Mucosa of gallbladder (tissue), 1 donor: ENCODE measurements at places on chromosomes 2 and 18. TPM values are rescaled to one million over a fixed set of nuclear protein-coding genes. Genes with fewer than 3 reads are reported as not detected.

Gene POTEI
- total RNA-seq: 0.03 TPM

Gene NR4A2
- 11.9 TPM for total RNA-seq

Gene ZNF892
- total RNA-seq: 7.8 TPM

Gene GGCX
- 77.4 TPM for total RNA-seq

Gene REG1A
- 33.7 TPM for total RNA-seq

Gene CRYGC
- total RNA-seq: not detected

Gene HTR2B
- total RNA-seq: 0.14 TPM

Gene FIGN
- total RNA-seq: 5.9 TPM

Gene AQP12A
- total RNA-seq: not detected

Gene GTF3C2
- total RNA-seq: 49.5 TPM

Gene SLC19A3
- total RNA-seq: 87.4 TPM

Gene ARMC9
- 19.2 TPM for total RNA-seq

Gene ANKRD44
- total RNA-seq: 40.6 TPM

Gene KHK
- 6.1 TPM for total RNA-seq

GRCh38 chr2:180374502-180375281 lies 367.6 kb upstream of the CWC22 start:
- DNase-seq: no peak

- DNase-seq: no peak
Measured at GRCh38 chr2:150732064-150732463, 244.6 kb upstream of the RND3 start.

DNA sequence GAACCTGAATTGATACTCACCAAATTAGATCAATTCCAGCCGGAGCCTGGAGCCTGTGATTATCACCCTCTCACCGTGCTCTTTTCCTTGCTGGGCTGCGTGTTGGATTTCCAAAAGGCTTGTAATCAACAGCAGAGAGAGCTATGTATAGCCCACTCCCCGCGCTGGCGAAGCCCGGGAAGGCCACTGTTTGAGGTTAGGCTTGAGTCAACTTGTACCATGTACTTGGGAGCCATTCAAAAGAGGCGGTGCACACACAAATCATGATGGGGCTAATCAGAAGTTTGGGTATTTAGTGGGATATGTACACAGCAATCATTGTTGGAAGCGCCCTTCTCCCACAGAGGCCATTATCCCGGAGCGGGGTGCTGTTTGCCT lies 151.6 kb downstream of the GLI2 start:
- DNase-seq: no peak

DNA sequence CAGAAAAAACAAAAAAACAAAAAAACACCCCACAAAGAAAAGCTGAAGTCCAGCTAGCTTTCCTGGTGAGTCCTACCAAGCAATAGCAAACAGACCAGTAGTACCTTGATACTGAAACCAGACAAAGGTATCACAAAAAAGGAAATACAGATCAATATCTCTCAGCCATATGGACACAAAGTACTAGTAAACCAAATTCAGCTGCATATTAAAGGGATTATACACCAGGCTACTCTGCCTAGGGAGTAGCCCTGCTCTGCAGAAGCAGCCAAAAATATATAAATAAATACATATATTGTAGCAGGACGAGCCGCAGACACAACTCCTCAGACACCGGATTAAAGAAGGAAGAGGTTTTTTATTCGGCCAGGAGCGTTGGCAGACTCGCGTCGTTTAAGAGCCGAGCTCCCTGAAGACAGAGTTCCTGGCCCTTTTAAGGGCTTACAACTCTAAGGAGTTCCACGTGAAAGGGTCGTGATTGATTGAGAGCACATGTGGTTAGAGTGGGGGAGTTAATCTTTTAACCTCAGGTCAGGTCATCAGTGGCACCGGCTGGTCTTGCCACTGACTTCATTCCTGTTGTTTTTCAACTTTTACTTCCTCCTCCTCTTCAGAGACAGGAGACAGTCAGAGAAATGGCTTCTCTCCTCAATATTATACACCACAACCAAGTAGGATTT lies 38.4 kb upstream of the DTNB start:
- DNase-seq: peak; percentile 34

- no peak for DNase-seq
Measured at GRCh38 chr2:226080334-226080733, 680.8 kb downstream of the NYAP2 start.

GRCh38 chr2:225070811-225071210 lies 28.5 kb upstream of the DOCK10 start:
- no peak for DNase-seq

GRCh38 chr2:173016451-173016850 lies 59.2 kb upstream of the MAP3K20 start:
- no peak for DNase-seq

DNA sequence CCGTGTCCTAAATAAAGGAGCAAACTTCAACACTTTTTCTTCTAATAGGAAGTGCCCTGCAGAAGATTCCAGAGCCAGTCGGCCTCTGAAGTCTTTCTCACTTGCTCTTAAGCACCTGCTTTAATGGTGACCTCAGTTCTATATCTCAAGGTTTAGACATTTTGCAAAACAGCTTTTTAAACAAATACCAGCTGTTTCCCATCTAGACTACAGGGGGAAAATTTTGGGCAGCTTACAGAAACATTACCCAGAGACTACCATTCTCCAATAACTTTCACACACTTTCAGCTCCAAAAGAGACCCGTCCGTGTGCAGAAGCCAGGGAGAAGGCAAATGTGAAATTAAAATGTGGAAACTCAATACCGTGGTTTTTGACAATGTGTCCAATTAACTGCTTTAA lies 285.3 kb upstream of the CCDC68 start:
- no peak for DNase-seq

GRCh38 chr2:239444626-239445577 lies 44.1 kb upstream of the HDAC4 start:
- peak; percentile 78 for DNase-seq

- peak; percentile 16 for DNase-seq
Measured at GRCh38 chr2:164710837-164711765, 89.8 kb upstream of the GRB14 start.

DNA sequence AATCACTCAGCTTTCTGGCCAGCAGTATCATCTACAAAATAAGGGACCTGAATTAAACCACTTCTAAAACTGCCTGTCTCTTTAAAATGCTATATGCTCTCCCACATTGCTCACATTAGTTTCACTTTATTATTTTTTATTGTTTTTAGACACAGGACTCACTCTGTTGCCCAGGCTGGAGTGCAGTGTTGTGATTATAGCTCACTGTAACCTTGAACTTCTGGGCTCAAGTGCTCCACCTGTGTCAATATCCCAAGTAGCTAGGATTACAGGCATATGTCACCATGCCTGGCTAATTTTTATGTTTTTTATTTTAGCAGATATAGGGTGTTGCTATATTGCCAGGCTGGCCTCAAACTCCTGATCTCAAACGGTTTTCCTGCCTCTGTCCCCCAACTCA lies 591.3 kb upstream of the ZNF804A start:
- DNase-seq: no peak

DNA sequence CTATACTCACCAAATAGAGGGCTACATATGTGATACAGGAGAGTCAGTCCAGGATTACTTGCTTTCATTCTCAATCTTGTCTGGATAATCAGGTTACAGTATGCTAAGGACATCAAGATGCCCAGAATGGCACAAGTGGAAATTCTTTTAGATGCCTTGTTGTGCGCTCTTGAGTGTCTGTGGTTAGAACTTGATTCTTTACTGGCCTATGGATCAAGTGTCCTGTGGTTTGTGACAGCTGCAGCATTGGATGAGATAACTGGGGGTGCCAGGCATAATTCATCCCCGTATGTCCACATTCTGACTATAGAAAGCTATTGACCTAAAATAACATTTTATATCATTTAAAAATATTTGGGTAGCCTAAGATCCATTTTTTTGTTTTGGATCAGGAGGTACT lies 40.1 kb downstream of the CDC42EP3 start:
- DNase-seq: no peak

GRCh38 chr18:79248495-79249060 lies 147.2 kb upstream of the NFATC1 start:
- DNase-seq: no peak

DNA sequence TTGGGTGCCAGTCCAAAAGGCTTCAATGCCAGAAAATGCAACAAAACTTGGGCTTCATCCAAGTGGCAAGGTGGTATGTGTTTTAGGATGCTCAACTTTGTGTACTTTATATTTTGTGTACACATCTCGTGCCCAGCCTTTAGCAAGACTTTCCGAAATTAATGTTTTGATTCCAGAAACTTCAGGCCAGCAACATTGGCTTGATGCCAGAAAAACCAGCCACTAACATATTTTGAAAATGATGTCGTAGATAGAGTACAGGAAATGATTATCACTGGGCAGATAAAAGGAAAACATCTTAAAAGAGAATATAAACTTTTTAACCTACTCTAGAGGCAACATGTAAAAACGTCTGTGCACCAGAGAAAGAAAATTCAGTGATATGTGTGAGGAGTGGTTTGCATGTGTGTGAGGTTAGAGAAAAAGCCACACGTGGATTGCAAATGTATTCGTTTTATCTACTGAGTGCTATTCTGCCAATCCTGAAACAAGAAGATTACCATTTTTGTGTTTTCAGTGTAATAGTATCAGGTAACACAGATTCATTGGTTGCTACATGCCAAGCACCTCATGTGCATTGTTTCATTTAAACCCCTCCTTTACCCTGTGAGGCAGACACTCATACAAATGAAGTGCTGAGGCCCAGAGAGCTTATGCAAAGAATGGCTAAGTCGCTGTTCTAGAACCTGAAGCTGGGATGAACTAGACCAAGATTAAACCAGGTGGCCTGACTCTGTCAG lies 264.8 kb downstream of the C1D start:
- no peak for DNase-seq

DNA sequence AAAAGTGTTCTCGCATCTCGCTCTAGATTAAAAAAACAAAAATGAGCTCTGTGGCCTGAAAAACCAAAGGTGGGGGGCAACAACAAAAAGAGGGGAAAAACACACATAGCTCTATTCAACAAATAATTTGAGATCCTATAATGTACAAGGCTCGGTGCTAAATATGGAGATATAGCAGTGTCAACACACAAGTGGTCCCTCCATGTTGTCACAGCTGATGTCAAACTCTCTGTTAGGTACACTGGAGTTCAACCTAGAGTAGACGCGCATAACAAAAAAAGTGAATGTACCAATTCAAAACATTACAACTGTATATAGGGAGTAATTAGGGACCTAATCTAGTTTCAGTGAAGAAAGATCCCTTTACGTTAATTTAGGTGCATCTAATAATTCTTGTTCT lies 5.9 kb downstream of the NCL start:
- no peak for DNase-seq

DNA sequence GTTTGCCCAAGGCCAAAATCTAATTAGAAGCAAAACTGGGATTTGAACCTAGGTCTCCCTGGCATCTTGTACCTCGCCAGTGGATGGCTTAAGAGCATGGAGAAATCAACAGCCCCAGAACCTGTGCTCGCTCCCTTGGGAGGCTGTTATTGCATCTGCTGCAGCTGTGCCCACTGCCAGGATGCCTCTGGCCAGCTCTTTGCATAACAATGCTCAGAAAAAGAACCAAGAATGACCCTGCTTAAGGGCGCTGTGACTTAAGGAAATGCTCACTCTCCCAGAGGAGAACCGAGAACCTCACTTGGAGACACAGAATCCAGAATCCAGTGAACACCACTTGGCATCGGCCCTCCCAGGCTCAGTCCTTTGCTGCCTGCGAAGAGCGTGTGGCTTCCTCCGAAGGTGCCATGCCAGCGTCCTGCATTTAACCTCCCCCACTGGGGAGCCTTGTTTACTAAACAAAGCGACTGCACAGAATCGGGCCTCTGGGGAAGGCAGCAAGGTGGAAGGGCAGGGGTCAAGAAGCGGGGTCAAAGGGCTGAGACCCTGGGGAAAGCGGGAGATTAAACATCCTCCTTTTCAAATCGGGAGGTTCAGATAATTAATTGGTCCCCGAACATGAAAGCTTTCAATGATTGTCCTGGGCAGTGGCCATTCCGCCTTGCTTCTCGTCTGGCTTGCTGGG lies 71.0 kb upstream of the BOD1L2 start:
- no peak for DNase-seq

DNA sequence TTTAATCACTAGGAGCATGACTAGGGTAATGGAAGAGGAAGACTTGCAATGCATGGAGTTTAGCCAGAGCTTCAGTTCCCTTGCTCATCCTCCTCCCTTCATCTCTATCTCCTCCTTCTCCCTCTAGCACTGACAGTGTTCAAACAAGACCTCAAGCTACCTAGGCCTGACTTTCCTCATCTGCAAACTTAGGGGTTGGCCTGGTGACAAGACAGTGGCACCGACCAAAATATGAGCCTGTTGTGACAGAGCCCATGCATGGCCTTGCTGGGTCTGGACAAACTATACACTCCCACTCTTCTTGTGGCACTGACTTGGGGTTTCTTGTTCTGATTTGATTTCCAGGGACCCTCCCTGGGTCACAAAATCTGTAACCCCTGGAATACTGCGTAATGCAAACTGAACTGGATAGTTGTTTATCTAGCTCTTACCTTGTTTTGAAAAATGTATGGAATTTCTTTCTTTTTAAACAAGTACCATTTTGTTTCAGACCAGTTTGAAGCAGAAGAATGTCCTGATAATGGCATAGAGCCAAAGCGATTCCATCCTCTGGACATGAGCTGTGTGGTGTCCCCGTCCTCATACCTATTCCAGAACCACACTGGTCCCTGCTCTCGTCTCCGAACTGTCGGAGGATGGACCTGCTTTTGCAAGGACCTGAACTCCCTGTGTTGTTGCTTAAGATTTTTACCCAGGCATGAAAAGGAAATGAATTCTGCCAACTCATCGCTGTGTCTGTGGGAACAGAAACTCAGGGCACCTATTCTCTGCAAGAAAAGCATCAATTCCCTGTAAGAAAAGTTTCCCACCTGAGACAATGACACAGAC lies 33.4 kb upstream of the PPP4R1 start:
- no peak for DNase-seq

- DNase-seq: no peak
Measured at GRCh38 chr2:137096693-137097092, 331.3 kb downstream of the THSD7B start.

DNA sequence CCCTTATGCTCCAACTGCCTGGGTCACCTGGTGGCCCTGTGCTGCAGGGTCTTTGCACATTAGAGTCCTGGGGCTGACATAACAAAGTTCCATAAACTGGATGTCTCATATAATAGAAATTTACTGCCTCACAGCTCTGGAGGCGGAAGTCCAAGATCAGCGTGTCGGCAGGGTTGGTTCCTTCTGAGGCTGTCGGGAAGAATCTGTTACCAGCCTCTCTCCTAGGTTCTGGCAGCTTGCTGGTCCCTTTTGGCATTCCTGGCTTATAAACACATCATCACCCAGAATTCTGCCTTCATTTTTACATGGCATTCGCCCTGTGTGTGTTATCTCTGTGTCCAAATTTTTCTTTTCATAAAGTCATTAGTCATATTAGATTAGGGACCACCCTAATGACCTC lies 170.5 kb downstream of the NDUFA10 start:
- peak; percentile 6 for DNase-seq

- no peak for DNase-seq
Measured at GRCh38 chr2:213057977-213058376, 93.4 kb downstream of the IKZF2 start.

GRCh38 chr2:126876631-126877030 lies 22.1 kb upstream of the TEX51 start:
- DNase-seq: no peak

GRCh38 chr2:234550511-234551107 lies 53.7 kb upstream of the ARL4C start:
- DNase-seq: peak; percentile 51
